ENCODE measurements at places on chromosomes 7 and 10.

DNA sequence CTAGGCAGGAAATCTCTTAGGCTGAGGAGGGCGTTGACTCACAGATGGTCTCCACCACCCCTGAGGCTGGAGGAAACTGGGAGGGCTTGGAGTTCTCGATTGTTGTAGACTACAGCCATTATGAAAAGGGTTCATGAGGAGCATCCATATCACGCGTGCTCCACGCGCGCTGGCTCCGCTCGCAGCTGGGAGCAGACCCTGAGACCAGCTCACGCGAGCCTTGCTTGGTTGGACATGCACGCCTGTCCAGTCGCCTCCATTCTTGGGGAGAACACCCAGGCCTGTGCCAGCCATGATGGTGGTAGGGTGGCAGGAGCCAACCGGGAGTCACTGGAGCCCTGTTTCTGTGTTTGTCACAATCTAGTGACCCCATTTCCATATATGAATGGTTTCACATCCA, 139.1 kb downstream of the TCERG1L start:
- DNase-seq = no peak

DNA sequence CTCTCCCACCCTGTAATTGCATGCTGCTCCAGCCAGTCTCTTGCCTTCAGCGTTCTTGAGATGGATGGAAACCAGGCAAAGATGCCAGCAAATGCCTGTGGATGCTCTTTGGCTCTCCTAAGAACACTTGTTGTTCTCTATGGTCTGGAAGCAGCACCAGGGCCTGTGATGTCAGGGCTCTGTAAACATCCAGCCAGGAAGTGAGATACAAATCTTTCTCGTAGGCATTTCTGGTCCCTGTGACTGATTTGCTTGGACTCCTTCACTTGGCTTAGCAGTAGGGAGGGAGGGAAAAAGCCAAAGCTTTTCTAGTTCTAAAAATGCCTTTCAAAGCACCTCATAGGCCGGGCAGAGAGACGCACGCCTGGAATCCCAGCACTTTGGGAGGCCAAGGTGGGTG, 201.3 kb downstream of the REEP3 start:
- DNase-seq = no peak

GRCh38 chr7:1288996-1289551, 56.4 kb downstream of the UNCX start:
- DNase-seq = no peak

DNA sequence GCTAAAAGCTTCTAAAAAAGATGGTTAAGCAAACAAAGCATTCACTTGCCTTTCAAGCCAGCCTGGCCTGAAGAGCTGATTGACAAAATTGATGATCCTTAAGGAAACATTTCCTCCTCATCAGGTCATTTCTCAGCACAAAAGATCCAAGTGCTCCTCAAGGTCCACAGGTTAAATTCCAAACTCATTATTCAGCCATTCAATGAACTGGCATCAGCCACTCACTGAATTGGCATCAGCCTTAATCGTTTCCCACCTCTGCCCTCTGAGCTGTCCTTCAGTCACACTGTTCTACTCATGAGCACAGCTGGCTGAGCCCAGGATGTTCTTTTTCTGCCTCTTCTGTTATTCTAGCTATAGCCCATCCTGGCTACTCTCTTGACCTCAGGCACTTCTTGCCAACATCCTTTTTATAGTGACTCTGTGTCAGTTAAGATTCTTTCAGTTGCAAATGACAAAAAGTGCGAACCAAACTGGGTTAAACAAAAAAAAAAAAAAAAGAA, 147.5 kb downstream of the RAB11FIP2 start:
- DNase-seq = no peak

DNA sequence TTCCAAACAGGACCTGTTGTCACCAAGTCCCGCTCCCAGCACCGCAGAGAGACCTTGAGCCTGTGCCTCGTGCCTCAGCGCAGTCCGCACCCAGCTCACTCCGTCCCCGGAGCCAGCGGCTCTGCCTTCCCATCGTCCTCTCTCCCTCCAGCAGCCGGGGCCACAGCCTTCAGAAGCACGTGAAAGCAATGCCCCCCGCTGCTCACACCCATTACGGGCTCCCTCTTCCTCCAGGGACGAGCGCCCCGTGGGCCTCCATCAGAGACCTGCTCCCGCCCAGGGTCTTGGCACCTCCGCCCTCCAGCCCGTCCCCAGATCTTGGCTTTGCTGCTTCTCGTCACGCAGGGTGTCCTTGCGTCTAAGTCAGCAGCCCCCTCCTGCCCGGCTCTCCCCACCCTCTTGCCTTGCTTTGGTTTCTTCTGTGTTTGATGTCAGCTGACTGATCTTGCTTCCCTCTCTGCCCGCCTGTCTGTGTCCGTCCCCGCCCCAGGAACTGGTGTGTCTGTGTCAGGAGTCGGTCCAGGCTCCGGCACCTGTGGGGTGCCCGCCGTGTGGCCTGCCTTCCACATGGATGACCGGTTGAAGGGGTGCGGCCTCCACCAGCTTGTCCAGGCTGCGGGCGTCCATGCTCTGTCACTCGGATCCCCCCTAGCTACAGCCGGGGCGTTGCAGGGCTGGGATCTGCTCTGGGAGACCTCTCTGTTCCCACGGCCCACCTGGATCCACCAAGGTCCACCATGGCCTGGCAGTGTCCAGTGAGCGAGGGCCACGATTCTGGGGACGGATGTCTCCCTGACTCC, 61.9 kb downstream of the FOXL3 start:
- DNase-seq = peak; percentile 59

GRCh38 chr7:44465490-44465889, 25.0 kb downstream of the NUDCD3 start:
- DNase-seq = no peak

GRCh38 chr10:102796407-102797176, 40.6 kb downstream of the CYP17A1 start:
- DNase-seq = peak; percentile 40

GRCh38 chr10:88793712-88794299, 8.7 kb upstream of the LIPM start:
- no peak for DNase-seq

DNA sequence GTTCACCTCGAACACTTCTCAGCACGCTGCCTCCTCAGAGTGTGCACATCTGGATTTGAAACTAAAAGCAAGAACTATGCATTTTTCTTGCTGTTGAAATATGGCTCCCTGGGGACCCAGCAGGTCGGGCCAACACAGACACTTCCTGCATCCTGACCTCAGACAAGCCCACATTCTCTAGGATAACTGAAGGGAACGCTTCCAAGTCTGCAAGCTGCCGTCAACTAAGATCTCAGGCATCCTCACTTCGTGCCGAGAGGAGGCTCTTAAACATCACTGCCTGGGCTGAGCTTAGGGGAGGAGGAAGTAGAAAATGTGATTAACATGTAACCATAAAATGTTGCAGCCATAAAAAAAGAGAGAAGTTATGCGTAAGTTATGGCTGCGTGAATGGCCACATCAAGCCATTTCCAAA, 65.5 kb downstream of the PYROXD2 start:
- DNase-seq = no peak
